ENCODE measurements at places on chromosomes 12 and 14.

- no peak for DNase-seq
Observed at GRCh38 chr14:64758025-64758521, 53.8 kb downstream of the PLEKHG3 start.

DNA sequence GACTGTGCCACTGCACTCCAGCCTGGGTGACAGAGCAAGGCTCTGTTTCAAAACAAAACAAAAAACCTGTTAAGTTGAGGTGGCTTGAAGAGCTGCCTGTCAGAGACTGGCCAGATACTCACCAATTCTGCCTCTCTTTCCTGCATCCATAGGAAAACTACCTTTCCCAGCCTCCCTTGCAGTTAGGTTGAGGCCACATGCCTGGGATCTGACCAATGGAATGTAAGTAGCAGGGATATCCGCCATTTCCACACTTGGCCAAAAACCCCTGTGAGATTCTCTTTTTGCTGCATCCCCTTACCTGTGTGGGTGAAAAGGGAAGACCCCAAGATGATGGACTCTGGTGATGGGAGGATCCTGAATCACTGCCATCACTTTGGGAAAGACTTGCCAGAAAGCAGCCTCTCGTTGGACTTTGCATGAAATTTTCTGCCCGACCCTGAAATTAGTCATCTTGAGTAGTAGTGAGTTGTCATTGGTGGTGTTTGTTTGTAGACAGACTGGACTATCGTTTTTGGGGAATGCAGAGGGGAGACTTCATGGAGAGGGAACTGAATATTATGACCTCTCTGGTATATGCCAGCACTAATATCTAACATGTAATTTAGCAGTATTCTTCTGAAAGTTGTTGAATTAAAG lies 14.0 kb downstream of the GPR68 start:
- no peak for DNase-seq

GRCh38 chr12:1703771-1704722 lies 13.2 kb downstream of the ADIPOR2 start:
- no peak for DNase-seq

DNA sequence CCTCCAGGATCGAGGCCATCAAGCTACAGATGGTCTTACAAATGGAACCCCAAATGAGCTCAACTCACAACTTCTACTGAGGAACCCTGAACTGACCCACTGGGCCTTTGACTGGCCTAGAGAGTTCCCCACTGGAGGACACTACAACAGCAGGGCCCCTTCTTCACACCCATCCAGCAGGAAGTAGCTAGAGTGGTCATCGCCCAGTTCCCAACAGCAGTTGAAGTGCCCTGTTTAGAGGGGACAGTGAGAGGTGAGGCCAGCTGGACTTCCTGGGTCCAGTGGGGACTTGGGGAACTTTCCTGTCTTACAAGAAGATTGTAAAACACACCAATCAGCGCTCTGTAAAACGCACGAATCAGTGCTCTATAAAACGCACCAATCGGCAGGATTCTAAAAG lies 247.9 kb upstream of the BTG1 start:
- DNase-seq: no peak

GRCh38 chr14:90698379-90698869 lies 117.8 kb downstream of the TTC7B start:
- DNase-seq: no peak

GRCh38 chr12:68081561-68081960 lies 78.0 kb downstream of the IFNG start:
- no peak for DNase-seq

DNA sequence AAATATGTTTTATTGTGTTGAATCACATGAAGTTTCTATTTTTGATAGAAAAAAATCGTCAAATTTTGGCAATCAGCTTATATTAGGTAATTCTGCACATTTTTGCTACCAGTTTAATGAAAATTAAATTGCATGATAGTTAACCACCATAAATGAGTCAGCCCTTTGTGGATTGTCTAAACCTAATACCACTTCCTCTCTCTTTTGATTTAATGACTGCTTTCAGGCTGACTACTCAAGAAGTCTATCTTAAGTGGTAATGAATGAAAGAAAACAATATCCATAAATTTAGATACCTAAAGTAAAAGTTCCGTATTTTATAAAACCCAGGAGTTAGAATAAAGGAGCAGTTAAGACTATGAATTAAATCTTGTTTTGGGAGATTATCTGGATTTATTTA lies 450.5 kb downstream of the TMEM117 start:
- DNase-seq: no peak

DNA sequence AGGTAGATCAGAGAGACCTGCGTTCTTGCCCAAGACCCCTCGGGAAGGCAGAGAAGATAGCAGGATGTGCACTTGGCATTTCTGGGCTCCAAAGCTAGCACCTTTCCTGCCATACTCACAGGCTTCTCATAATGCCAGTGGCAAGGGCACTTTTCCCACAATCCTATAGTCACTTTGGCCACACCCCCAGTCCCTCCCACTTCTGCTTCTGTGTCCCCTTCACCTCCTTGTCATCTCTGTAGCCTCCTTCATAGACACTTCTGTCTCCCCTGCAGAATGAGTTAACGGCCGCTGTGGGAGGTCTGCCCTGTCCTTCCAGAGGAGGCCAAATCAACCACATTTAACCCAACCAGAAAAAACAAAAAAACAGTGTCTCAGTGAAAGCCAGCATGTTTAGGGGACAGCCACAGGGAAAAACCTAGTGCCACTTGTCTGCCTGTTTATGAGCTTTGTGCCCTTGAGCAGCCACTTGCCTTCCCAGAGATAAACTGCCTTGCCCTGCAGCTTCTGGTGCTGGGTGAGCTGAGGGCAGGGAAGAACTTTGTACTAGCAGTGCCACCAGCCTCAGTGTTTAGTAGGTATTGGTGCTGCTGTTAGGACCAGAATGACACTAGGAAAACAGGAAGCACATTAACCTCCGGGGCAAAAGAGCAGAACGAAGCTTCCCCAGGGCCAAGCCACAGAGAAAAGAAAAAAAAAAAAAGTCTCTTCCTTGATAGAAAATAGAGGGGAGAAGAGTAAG lies 193.0 kb upstream of the PWP1 start:
- no peak for DNase-seq

GRCh38 chr14:103984196-103984595 lies 41.9 kb upstream of the RD3L start:
- no peak for DNase-seq

DNA sequence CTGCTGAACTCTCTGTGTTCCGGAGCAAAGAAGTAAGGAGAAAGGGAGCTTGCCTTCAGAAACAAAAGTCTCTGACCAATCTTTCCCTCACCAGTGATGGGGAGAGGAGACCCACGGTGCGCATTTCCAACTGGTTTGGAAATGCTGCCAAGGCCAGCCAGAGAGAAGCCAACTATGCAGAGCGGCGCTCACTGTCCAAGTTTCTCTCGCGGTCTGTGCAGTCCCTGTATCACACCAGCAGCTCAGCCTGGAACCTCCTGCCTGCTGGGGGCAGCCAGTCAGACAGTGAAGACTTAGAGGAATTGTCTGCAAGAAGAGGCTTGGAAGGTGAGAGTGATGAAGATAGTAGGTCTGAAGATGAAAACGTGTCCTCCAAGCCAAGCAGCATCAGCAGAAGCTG lies 206.2 kb downstream of the NAV3 start:
- DNase-seq: no peak

- no peak for DNase-seq
Observed at GRCh38 chr14:104102282-104102914, 16.9 kb downstream of the ASPG start.

- DNase-seq: no peak
Observed at GRCh38 chr14:55951341-55952206, 166.6 kb upstream of the PELI2 start.

DNA sequence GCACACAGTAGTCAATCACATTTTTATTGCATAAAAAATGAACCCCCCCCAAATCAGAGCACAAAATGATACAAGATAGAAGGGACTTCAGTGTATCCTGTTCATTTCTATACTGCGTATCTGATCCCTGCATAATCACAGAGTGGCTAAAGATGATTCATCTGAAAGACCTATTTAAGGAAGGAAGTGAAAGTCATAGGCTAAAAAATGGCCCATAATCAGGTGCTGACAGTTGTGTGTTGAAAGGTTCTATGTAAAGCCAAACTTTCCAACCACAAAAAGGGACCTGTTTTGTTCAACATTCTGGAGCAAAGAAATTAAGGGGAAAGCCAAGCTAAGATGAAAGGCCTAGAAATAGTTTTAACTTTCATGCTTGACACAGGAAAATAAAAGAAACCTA lies 147.8 kb upstream of the ATP2B1 start:
- DNase-seq: no peak

- DNase-seq: no peak
Observed at GRCh38 chr14:72679536-72680151, 214.3 kb downstream of the DPF3 start.

GRCh38 chr12:77608271-77608824 lies 222.3 kb upstream of the NAV3 start:
- no peak for DNase-seq

- no peak for DNase-seq
Observed at GRCh38 chr12:88377973-88378372, 202.3 kb downstream of the KITLG start.

DNA sequence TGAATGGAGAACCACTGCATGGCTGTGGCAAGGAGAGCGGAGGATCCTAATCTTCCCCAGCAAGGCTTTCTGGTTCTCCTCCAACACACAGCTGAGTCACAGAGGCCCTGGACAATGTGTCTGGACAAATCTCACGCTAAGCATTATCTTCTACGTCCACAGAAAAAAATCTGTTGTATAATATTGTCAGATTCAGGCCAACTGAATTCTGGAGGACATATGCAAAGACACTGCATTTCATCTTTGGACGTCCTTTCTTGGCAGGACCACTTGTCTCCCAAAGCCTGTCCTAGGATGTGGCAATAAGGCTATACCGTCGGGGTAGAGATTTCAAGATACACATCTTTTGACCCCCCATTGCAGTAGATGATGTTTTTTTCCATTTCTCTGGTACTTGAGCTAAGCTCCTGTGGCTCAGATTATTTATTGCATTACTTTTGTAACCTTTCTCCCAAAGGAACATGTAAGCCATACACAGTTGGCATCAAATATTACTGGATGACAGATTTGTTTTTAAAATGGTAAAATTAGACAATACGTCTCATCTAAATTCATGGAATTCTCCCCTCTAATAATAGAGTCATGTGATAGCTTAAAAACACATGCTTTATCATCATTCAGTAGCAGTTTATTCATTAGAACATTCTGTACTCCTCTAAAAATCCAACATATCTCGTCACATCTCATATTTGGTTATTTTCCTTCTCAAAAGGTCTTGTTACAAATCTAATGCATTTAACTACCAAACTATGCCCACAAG lies 19.4 kb downstream of the LMO3 start:
- DNase-seq: no peak

DNA sequence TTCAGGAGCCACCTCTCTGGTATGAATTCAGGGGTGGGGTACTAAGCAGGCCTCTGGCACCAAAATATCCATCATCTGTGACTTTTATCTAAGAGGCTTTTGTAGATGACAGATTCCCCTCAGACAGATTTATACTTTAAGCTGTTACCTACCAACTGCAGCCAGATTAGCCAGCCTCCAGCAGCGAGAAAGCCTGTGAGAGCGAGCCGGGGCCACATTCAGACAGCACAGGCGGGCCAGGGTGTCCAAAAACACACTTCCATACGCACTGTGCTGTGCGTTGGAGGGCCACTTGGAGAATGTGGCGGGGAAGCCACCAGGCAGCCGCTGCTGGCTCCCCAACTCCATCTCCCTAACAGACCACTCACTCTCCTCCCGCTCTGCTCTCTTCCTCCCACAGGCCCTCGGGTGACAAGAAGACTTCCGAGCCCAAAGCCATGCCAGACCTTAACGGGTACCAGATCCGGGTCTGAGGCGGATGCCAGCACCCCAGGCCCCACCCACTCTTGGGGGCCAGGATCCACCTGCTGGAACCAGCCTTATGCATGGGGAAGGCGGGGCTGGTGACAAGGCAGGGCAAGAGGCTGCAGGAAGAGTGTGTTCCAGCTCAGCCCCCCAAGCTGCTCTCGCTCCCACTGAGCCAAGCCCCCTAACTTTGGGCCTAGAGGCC lies 17.4 kb downstream of the VASH1 start:
- no peak for DNase-seq

DNA sequence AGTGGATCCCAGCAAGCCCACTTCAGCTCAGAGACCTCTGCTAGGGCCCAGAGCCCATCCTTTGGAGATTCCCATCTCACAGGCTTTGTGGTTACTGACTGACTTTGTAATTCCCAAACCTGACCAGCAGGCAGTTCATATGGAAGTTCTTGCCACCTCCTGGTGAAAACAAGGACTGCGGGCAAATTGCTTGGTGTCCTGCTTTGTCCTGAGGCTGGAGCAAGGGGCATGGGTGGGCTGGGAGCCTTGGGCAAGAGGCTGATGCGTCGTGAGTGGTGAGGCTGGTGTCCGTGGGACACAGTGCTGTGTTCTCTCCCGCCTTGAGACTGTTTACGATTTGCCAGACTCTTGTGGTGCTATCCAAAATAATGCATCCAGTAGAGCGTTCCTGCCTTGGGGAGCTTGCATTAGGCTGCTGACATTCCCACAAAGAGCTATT lies 91.0 kb downstream of the LRRC74A start:
- DNase-seq: peak; percentile 70

DNA sequence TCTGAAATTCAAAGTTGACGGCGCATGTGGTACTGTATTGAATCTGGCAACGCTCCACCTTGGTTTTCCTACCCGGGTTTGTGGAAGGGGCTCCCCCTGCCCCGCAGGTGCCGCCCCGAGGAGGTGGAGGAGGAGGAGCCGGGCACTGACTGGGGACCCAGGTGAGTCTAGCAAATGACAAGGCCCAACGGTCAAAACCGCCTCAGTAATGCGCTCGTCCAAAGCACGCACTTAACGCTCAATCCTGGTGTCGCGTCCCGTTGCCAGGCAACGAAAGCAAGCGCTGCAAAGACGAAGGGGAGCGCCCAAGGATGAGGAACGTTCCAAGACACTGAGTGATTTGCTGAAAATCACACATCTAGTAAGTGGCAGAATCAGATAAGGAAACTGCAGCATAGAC lies 24.0 kb upstream of the CLEC4E start:
- no peak for DNase-seq

DNA sequence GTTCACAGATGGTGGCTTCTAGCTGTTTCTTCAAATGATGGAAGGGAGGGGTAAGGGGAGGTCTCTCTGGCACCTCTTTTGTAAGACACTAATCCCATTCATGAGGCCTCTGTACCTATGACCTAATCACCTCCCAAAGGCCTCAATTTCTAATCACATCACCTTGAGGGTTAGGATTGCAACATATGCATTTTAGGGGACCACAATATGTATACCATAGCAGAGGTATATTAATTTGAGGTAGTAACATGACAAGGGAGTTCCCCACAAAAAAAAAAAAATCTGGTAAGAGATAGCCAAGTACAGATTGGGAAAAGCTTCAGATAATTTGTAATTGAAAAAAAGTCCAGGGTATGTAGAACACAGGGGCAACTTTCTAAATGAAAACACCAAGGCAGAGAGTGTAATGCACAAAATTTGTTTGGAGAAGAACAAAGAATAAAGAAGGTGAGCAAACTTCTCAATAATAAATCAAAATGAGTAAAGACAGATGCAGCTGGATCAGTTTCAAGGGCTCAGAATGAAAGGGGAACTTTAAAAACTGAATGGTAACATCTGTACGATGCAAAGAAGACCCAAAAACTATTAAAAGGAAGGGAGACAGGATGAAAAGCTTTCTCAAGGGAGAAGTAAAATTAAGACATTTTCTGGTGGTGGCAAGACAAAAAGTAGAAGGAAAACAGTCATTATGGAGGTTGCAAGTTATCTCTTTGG lies 125.5 kb upstream of the DCN start:
- no peak for DNase-seq

GRCh38 chr12:51622564-51622963 lies 31.5 kb downstream of the SCN8A start:
- DNase-seq: no peak

- DNase-seq: no peak
Observed at GRCh38 chr14:69115407-69116185, 37.3 kb downstream of the DCAF5 start.

GRCh38 chr14:72614365-72614764 lies 279.5 kb downstream of the DPF3 start:
- DNase-seq: no peak
